ENCODE measurements at places on chromosomes 5 and 9. TPM values are rescaled to one million over a fixed set of nuclear protein-coding genes. Genes with fewer than 3 reads are reported as not detected.

DNA sequence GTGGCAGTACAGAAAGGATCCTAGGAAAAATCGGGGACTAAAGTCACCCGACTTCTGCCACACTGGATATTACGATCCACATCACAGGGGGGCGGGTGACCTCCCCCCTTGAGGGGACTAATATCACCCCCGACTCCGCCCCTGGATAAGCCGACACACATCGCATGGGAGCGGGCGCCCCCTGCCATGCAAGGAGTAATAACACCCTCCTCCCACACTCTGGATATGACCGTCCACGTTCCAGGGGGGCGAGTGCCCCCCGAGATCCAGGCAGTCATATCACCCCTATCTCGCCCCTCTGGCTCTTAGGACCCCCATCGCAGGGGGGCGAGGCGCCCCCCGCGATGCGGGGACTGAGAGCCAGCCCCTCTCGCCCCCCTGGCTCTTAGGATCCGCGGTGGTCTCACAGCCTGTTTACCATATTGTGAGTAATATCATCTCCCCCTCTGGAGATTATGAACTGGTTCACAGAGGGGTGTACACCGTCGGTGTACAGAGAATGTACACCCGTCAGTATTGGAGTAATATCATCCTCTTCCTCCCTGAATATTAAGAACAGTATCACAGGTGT lies 423.0 kb downstream of the DIRAS2 start:
- DNase-seq: peak; percentile 42

STPG3 gene
- total RNA-seq: not detected

GRCh38 chr5:129820-130219 lies 37.9 kb downstream of the PLEKHG4B start:
- no peak for DNase-seq

IFNA21 gene
- total RNA-seq: not detected

- DNase-seq: no peak
These were observed 149.6 kb upstream of the C9orf72 start for GRCh38 chr9:27722866-27723265.

ISL1 gene
- total RNA-seq: 15.3 TPM

DNA sequence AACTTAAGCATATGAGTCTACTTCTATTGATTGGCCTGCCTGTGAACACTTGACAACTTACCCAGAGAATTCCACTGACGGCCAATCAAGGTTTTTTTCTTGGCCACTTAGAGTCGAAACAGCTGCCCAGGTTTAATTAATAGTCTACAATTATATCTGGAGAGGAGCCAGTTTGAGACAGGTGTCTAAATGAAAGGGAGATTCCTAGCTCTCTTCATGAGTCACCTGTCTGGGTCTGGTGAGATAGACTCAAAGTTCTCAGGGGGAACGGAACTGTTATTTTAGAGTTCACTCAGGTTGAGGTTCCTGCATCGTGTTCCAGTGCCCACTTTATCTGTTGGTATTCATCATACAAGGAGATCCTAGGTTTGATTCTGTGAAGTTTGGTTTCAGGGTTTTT lies 111.0 kb downstream of the CD180 start:
- no peak for DNase-seq

GRCh38 chr9:5873439-5873838 lies 17.2 kb upstream of the MLANA start:
- no peak for DNase-seq

PTPN3 gene
- total RNA-seq: 11.3 TPM

GRCh38 chr9:1386420-1386819 lies 336.3 kb downstream of the DMRT2 start:
- no peak for DNase-seq

CDC23 gene
- 7.3 TPM for total RNA-seq

DNA sequence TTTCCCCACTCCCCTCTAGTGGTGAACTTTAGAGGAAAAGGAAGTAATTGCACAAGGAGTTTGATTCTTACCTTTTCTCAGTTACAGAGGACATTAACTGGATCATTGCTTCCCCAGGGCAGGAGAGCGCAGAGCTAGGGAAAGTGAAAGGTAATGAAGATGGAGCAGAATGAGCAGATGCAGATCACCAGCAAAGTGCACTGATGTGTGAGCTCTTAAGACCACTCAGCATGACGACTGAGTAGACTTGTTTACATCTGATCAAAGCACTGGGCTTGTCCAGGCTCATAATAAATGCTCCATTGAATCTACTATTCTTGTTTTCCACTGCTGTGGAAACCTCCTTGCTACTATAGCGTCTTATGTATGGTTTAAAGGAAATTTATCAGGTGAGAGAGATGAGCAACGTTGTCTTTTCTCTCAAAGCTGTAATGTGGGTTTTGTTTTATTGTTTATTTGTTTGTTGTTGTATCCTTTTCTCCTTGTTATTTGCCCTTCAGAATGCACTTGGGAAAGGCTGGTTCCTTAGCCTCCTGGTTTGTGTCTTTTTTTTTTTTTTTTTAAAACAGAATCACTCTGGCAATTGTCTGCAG lies 25.3 kb downstream of the SLC22A5 start:
- DNase-seq: no peak

EIF4EBP3 gene
- total RNA-seq: 3.0 TPM

DNA sequence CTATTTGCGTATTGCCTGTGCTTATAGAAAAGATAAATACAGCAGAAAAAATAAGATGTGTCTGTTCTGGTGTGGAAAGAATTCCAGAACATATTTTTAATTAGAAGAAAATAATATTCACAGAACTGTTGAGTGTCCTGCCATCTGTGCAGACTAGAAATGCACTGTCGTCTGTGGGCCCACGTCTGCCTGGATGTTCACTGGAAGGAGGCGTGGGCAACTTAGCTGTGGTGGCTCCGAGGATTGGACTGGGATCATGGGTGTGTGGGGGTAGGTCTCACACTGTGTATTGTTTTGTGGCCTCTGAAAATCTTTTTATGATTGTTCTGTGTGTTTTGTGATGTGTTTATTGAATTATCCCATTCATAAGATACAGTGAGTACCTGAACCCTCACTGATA lies 126.0 kb upstream of the CACNA1B start:
- DNase-seq: no peak

DNA sequence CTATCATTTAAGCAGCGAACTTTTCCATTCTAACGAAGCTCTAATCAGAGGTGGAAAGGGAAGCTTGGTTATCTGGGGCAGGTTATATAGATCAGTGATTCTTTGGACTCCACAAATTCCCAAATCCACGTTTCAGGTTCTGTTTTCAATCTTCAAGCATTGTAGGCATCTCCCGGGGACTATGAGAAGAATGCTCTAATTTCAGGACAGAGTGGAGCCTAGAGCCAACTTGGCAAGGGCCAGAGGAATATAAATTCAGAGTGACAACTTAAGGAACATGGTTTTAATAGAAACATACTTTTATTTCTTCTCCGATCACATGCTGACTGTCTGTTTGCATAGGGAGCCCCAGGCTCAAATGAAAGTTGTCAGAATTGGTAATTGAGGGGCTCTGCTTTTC lies 514.0 kb upstream of the KLF4 start:
- DNase-seq: no peak

DNA sequence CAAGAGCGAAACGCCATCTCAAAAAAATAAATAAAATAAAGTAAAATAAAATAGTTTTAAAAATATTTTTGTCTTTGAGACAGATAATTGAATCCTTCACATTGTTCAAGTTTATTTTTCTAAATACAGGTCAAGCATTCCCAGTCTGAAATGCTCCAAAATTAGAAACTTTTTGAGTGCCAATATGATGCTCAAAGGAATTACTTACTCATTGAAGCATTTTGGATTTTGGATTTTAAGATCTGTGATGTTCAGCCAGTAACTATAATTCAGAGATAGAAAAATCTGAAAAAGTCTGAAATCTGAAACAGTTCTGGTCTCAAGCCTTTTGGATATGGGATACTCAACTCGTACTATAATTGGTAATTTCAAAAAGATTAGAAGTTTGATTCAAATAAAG lies 39.8 kb downstream of the RBM27 start:
- DNase-seq: no peak

GRCh38 chr9:96500696-96501632 lies 51.0 kb downstream of the HABP4 start:
- no peak for DNase-seq

CREBRF gene
- 3.8 TPM for total RNA-seq

DNA sequence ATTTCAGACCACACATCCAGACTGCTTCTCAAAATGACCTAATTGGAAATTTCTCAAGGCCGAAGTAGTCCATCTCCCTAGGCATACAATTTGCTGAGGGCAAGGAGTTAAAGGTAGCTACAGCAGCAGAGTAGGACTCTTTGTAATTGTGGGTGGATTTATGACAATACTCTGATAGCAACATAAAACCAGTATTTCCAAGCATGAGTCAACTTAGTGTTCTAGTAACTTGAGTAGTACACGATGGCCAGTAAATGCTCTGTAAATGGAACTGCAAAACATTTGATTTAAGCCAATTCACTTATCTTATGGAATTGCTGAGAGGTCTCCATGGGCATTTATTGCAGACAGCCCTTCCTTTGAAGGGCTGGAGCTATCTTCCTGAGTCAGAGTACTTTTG lies 352.2 kb downstream of the PLK2 start:
- DNase-seq: no peak

DNA sequence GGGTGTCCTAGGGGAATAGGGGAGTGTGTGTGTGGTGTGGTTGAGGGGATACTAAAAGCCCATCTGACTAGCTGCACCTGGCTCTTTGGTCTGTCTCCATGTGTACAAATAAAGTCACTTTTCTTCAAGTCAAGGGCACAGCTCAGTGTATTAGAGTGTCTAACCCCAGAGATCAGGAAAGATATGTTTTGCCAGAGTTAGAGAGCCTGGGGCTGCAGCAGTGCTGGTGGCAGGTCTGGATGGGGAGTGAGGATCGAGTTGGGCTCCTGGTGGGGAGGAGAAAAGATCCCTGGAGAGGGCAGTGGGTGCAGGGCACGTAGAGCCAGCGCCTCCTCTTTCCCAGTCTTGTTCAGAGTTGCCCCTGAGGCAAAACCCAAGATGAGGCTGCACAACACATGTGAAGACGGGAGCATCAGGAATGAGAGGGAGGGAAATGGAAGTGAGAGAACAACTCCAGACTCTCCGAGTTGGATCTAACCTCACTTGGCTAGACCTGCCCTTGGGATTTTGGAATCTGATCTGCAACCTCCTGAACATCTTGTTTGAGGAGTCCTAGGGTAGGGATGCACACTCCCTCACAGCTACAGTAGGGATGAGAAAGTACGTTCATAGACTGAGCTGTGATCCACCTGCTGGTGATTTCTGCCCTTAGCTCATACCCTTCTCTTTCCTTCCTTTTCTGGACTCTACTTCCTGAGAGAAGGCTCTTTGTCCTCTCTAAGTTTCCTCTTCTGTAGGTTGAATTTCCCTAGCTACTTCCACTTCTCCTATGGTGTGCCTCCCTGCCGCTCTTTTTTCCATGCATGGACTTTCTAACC lies 309.9 kb downstream of the ZSWIM6 start:
- peak; percentile 50 for DNase-seq

MCC gene
- not detected for total RNA-seq

DNA sequence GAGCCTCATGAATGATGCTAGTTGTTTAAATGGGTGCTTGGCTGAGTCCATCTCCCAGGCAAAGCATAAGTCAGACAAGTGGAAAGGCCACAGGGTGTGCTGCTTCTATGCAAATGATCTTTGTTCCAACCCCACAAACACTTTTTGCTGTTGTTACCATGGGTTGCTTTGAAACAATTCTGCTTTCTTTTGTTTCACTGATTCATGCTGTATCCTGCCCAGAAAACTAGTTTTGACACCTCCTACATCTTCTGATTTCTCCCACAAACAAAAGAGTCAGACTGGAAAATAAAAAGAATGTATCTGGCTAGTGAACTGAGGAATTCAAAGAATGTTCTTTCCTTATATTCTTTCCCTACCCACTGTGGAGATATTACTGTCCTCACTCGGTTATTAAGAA lies 298.6 kb downstream of the DIRAS2 start:
- DNase-seq: no peak

DNA sequence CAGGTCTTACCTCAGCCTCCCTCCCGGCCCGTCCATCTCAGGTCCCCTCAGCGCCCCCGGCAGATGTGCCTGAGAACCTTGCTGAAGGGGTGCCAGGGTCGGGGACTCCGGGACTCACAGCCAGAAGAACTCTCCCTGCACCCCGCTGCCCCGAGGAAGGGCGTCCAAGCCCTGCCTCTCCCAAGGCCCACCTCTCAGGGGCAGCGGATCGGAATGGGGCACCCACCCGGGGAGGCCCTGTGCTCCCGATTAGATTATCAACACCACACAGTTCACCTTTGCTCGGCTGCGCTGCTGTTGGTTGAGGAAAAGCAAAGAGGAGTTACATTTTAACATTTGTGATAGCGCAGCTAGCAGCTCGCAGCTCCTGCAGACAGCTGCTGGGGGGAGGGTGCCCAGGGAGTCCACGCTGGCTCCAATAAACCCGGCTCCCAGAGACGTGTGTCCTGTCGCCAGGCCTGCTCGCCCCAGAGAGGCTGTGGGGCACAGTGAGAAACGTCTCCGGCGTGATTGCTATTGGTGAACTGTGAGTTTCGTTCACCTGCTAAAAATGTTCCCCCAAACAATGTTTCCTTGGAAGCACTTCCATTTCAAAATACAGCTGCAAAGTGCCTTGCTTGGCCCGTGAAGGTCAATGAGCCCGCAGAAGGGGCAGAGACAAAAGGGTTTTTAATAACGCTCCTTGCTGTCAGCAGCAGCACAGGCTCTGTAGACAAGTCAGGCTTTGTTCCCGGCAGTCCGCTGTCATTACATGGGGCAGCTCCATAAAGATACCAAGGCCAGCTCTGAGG lies 18.6 kb upstream of the SLC6A19 start:
- DNase-seq: no peak

GRCh38 chr9:134413890-134414623 lies 87.8 kb downstream of the RXRA start:
- peak; percentile 66 for DNase-seq

DNA sequence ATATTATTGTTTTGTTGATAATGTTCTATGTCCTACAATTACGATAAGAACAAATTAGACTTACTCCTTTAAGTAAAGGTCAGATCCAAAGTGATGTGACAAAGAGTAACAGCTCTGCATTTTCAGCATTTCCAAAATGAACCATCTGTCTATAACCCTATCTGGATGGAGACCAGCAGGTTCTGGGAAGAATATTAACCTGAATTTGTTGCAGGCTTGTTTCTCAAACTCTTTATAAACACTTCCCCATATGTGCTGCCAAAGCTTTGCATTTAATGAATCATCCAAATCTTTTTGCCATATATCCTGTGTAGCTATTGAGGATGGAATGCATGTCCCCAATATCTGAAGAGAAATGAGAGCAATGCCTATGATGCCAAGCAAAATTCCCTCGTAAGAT lies 198.9 kb upstream of the SLC27A6 start:
- DNase-seq: no peak

- no peak for DNase-seq
These were observed 591.1 kb downstream of the DTWD2 start for GRCh38 chr5:118397236-118397635.

GRCh38 chr5:135741040-135741439 lies 93.4 kb upstream of the SLC25A48 start:
- no peak for DNase-seq

PSMD5 gene
- 17.4 TPM for total RNA-seq

DNA sequence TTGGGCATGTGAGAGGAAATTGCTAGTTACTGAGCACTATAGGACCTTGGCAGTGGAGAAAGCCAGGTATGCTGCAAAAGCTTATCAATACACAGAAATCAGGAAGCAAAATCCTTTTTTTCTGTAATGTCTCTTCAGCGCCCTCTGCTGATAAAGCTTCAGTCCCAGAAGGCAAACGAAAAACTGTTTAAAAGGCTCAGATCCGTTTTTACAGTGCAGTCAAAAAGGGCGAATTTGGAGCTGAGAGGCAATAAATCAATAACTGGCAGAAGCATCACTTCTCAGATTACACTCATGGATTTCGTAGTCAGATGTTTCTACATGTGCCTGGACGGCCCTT lies 1.1 kb upstream of the MAN2A1 start:
- peak; percentile 79 for DNase-seq
